A673 (cell line): ENCODE measurements at places on chromosomes 13 and 19. TPM values are rescaled to one million over a fixed set of nuclear protein-coding genes. Genes with fewer than 3 reads are reported as not detected.

DNA sequence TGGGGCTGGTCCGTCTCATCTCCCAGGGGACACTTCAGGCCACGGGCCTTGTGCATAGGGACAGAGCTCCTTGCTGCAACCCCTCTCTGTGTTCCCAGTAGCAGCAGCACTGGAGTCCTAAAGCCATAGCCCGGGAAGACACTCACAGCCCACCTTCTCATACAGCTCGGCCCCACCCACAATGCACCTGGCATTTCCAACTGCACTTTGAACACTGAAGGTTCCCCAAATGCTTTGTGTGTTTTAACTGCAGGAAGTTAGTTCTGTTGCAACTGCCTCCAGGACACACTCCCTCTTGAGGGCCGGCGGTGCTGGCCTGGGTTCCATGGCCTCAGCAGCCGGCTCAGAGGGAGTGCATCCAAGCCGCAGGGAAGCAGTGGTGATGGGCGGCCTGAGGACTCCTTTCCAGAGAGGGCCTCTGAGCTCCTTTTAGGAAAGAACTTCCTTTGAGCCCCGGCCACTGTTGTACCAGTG, 22.7 kb upstream of the TMEM255B start:
- no peaks in the 10 kb centered on the region for H3K36me3 ChIP-seq
- no peak overlapping the region for H3K4me3 ChIP-seq
- no peak for DNase-seq

DNA sequence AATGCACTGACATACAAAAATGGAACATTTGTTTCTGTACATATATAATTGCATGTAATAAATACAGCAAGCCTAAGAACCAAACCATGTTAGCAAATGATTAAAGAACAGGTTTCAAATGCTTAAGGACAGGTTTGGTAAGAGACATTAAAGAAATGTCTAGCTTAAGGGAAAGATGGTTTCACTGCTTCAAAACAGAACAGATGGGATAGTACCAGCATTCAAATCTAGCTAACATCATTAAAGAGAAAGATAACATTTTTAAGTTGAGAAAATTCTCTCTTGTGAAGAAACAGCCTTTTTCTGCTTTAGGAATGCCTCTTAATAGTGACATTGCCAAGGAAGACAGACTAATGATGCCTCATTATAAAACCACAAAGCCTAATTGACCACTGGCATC, 52.5 kb upstream of the DOCK9 start:
- H3K27ac ChIP-seq: no peak overlapping the region
- no peaks in the 10 kb centered on the region for H3K36me3 ChIP-seq
- no peaks in the 10 kb centered on the region for H3K4me1 ChIP-seq
- no peak overlapping the region for H3K4me3 ChIP-seq
- no peaks in the 10 kb centered on the region for H3K27me3 ChIP-seq
- no peak for DNase-seq

GRCh38 chr19:639253-640160, at the start of gene FGF22:
TSS of gene FGF22 (plus strand) at chr19:639879. CDS start at chr19:639926, 47 bp downstream.
- peak; percentile 94 for DNase-seq
- no peaks in the 10 kb centered on the region for H3K36me3 ChIP-seq
- H3K27me3 ChIP-seq: no peaks in the 10 kb centered on the region

KLK11 gene
- not detected in 2 replicates for total RNA-seq

- no peak overlapping the region for H3K4me3 ChIP-seq
- no peak for DNase-seq
- H3K27ac ChIP-seq: no peak overlapping the region
- no peaks in the 10 kb centered on the region for H3K36me3 ChIP-seq
- no peaks in the 10 kb centered on the region for H3K27me3 ChIP-seq
- peaks cover 49% of the 10 kb centered on the region for H3K4me1 ChIP-seq
Measured at GRCh38 chr13:94173312-94173854, 306.1 kb downstream of the DCT start.

DNA sequence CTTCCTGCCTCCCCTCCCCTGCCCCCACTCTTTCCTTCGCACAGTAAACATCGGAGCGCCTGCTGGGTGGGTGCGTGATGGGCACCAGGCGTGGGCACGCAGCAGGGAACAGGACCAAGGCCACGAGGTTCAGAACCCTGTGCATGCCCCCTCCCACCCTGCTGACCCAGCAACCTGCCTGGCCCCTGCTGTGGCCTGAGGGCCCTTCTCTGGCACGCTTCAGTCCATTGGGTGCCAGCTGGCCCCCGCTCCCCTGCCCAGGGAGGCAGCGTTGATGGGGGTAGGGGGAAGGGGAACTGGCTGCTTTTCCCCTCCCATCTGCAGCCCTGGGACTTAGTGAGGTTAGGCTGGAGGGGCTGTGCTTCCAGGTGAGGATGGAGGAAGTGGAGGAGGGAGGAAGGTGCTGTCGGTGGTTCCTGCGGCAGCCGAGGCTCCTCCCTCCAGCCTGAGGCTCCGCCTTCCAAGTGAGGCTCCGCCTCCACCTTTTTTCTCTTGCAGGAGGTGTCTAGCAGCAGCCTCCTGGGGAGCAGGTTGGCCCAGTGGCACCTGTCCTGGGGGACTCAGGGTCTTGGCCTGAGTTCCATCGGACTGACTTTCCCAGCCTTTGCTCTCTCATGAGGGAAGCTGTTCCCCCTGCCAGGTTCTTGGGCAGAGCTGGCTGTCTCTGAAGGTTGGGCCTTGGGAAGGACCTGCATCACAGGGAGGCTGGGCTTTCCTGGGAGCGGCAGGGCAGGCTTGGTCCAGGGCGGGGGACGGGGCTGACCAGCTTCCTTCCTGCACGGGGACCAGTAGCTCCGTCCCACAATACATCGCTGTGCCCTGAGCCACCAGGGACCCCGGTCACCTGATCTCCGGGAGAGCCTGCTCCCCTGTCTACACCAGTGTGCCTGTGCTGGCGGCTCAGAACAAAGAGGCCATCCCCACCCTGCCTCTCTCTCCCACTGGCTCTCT, 7.3 kb downstream of the PIAS4 start:
- peaks cover 30% of the 10 kb centered on the region for H3K36me3 ChIP-seq
- H3K27ac ChIP-seq: no peak overlapping the region
- H3K4me3 ChIP-seq: no peak overlapping the region
- H3K27me3 ChIP-seq: no peaks in the 10 kb centered on the region

GRCh38 chr19:54535601-54536000, 33.0 kb downstream of the LAIR2 start:
- no peak for DNase-seq
- H3K27me3 ChIP-seq: peaks cover 65% of the 10 kb centered on the region
- H3K4me1 ChIP-seq: no peaks in the 10 kb centered on the region
- no peak overlapping the region for H3K4me3 ChIP-seq
- H3K27ac ChIP-seq: no peak overlapping the region
- H3K36me3 ChIP-seq: no peaks in the 10 kb centered on the region

SMAD9 gene
- 23.3 and 24.6 TPM in 2 replicates for total RNA-seq
